ENCODE measurements at places on chromosomes 13 and 19.

- no peak for DNase-seq
These were observed 99.4 kb upstream of the SERP2 start for GRCh38 chr13:44273991-44274770.

DNA sequence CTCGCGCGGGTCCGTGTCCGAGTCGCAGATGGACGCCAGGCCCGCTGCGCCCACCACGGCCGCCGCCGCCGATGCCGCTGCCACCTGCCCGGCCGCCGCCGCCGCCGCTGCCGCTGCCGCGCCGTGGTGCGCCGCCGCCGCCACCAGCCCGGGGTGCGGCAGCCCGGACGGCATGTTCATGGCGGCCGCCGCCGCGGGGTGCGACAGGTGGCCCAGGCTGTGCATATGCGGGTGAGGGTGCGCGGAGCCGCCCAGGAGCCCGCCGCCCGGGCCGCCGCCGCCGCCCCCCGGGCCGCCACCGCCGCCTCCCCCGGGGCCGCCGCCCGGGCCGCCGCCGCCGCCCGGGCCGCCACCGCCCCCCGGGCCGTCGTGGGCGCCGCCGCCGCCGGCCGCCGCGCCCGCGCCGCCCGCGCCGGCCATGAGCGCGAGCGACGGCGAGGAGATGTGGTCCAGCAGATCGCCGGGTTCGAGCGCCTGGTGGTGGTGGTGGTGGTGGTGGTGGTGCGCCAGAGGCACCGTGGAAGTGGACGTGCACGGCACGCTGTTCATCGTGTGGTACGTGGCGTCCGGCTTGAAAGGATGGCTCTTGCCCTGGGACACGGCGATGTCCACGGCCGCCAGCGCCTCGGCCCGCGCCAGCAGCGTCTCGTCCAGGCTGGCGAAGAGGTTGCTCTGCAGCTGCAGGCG lies 1.3 kb downstream of the POU4F1 start:
- DNase-seq = no peak

DNA sequence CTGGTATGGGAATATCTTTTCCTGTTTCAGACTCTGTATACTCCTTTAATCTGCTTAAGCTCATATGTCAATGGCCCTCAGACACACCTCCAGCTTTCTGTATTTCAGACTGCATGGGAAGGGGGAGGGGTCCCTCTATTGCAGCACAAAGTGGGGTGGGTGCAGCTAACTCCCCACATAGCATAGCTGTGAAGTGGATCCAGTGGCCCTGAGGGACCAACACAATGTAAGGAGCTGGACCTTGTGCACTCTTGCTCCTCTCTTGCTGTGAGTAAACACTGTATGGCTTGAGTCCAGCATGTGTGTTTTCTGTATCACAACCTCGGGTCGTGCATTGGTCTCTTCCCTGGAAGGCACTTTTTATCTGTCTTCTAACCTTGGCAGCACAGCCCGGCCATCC lies 669.9 kb downstream of the PCDH9 start:
- no peak for DNase-seq

DNA sequence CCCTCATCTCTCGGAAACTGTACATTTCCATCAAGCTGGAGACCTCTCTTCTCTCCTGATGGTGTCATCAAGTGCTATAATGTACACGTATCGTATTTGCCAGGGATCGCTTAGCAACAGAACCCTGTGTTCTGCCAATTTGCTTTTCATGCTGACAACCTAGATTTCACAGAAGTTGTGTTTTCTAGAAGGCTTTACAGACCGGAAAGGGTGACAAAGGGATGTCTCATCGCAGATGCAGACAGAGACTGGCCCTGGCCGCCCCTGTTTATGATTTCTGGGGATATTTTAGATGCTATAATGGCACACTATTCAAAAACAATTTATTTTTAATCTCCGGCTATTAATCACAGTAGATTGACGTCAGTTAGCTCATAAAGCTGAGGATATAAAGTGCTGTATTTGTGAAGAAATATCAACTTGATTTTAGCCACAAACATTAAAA lies 291.4 kb downstream of the IRS2 start:
- DNase-seq = no peak

GRCh38 chr19:10773969-10774368 lies 56.1 kb downstream of the DNM2 start:
- no peak for DNase-seq

DNA sequence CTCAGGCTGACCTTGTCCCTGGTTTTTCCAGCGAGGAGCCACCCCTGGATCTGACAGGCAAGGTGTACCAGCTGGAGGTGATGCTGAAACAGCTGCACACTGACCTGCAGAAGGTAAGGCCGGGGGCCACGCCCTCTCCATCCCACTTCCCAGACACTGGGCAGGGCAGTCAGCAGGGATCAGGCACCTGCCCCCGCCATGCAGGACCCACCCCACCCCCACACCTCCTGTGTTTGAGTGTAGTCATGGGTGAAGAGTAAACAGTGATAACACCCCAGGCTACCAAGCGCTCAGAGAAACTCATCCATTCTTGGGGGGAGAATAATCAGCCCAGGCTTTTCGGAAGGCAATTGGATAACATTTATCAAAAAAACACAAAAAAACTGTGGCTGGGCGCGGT lies 19.9 kb downstream of the DPF1 start:
- DNase-seq = no peak

DNA sequence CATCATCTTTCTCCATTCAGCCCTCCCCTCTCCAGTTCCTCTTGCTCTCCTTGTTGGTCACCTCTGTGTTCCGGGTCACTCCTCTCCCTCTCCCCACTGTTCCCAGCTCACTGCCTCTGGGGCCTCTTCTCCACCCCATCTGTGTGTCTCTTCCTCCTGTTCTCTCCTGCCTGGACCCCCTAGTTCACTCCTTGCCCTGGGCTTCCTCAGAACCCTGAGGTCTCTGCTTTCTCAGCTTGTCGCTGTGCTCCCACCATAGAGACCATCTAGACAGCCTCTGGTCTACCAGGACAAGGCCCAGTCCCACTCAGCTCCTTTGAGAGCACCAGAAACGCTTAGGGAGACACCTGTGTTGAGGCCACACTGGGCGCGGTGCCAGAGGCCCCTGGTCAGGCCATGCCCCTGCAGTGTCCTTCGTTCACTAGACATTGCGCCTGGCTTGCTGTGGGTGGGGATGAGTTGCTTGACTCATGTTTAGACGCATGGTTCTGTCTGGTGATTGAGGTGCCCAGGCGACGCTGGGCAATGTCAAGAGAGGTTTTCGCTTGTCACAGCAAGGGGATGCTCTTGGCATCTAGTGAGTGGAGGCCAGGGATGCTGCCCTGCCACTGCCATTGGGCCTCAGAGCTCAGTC lies 4.8 kb downstream of the LENG9 start:
- DNase-seq = no peak

- DNase-seq = no peak
These were observed 36.8 kb downstream of the TMTC4 start for GRCh38 chr13:100637796-100638195.

GRCh38 chr13:44664308-44664707 lies 88.2 kb upstream of the TSC22D1 start:
- no peak for DNase-seq

GRCh38 chr19:48108997-48109782 lies 1.4 kb downstream of the PLA2G4C start:
- no peak for DNase-seq

DNA sequence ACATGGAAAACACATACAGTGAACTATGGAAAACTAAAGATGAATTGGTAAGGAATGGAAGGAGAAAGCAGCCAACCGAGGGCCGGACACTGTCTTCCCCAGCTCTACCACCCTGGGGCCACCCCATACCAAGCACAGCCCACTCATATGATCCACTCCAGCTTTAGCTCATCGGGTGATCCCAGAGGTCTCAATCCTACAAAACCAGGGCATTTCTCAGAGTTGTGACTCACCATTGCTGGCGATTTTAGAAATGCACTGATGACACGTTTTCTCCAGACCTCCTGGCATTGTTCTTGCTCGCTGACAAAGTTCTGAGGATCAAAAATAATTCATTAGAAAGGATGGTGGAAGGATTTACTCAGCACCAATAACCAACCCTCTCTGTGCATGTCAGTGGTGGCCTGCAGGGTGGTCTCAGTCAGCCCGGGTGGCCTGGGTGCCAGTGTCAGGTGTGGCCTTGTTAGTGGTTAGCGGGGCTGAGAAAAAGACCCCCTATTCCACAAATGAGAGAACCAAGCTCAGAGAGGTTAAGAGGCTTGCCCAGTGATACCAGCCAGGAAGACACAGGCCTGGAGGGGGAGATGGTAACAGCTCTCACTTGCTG lies 6.6 kb downstream of the TMEM272 start:
- no peak for DNase-seq

- no peak for DNase-seq
These were observed 28.1 kb downstream of the KEAP1 start for GRCh38 chr19:10474962-10475451.

- DNase-seq = no peak
These were observed 8.6 kb upstream of the PEAK3 start for GRCh38 chr19:2290441-2291184.

DNA sequence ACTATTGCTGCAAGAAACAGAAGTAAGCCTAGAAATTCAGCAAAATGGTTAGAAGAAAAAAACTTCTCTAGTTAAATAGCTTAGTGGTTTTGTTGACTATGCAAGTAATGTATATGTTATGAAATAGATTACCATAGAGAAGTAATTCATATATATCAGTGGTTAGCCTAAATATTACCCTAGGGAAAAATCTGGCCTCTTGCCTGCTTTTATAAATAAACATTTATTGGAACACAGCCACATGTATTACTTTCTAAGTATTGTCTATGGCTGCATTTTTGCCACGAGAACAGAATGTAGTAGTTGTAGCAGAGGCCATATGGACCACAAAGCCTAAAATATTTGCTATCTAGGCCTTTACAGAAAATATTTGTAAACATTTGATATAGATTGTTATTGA lies 1471.7 kb upstream of the PRR20A start:
- DNase-seq = no peak

GRCh38 chr19:2552859-2553258 lies 76.9 kb downstream of the GADD45B start:
- peak; percentile 8 for DNase-seq

- DNase-seq = no peak
These were observed 16.8 kb upstream of the CELF5 start for GRCh38 chr19:3207461-3208242.

DNA sequence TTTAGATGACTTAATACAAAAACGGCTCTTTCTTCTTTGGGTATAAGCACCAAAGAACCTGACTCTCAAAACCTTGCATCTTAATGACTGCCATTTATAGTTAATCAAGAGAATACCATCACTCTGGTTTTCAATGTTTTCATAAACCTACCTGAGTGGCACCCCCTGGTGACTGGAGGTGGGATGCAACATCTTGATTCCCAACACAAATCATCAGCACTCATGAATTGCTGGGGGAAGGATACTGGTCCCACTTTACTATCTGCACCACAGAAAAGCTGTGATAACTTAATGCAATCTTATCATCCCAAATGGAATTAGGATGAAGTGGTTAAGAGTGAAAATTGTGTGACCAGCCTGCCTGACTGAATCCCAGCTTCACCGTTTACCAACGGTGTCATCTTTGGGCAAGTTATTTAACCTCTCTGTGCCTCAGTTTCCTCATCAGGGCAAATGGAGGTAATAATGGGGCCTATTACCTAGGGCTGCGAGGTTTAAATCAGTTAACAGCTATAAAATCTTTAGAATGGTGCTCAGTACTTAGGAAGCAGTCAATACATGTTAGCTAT lies 366.4 kb downstream of the KLF12 start:
- DNase-seq = no peak

DNA sequence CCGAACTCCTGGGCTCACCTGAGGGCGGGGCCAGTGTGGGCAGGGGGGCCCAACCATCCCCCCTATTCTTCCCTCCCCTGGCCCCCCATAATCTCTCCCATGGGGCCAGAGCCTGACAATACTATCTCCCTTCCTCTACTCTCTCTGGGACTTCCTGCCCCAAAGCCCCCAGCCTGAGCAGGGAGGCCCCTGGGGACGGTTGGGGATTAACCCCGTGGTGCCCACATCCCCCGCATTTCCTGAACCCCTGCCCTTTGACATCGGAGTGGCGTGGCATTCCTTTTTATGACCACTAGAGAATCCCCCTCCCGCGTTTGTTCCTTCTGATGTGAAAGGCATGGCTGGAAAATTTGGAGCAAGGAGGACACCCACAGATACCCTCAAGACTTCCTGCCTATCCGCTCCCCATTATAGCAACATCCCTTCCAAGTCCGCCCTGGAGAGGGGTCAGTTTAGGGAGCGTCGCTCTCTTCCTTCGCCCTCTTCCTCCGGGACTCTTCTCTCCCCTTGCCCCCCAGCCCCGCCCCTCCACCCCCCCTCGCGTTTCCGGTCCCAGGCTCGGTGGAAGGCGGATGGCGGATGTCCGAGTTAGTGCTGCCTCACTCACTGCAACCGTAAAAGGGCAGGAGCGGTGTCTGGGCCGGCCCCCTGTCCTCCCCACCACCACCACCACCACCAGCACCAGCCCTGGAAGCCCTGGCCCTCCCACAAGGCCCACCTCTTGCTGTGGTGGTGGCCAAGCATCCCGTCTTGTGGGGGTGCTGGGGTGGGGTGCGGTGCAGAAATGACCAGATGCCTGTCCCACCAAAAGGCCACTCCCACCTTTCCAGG lies 1.8 kb downstream of the VASP start:
- no peak for DNase-seq

DNA sequence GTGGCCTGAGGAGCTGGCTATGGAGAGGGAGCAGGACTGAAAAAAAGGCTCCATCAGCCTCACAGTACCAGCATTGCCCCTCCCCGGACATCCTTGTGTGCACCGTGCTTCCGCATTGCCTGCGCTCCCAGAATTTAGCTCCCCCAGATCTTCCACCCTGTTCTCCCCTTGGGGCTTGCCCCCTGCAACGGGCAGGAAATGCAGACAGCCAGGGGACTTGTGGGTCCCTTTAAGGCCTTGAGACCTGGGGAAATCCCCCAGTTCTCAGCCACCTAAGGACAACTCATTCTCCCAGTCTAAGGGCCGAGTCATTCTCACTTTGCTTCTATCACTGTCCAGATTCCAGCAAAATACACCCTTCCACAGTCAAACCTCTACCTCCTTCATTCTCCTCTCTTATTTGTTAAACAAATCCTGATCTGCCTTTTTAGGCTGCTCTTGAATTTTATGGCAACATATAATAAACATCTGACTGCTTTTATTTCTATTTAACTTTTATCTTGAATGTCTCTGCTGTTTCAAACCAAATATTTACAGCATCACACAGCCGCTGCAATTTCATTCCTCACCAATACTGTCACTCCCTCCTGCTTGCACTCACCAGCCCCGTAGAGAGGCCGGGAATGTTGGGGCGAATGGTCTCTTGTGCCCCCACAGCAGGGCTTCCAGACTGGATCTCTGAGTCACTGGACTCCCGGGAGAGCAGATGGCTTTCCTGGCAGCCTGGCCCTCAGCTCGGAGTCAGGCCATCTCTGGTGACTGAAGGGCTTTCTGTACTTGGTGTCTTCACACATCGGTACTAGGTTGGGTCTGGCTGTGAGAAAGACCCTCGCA lies 221.9 kb downstream of the TSHZ3 start:
- DNase-seq = no peak

DNA sequence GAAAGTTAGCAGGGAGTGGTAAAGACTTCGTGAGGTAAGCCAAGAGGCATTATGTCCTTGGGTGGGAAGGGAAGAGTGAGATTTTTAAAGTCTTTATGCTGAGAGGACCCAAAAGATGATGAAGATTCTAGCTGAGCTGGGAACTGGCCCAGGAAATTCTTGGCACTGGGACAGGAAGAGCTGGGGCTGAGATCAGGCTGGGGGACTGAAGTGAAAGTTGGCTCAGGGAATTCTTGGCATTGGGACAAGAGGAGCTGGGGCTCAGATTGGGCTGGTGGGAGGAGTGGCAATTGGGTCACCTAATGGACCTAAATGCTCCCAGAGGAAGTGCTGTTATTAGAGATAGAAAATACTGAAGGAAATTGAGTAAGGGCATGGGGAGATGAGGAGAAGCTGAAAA lies 8.8 kb downstream of the SCEL start:
- DNase-seq = no peak

GRCh38 chr13:49220856-49221589 lies 885 bp downstream of the MLNR start:
- no peak for DNase-seq

Data from activated CD8-positive, alpha-beta memory T cell treated with anti-CD3 and anti-CD28 coated beads for 1 hour (primary cell).